ENCODE measurements at places on chromosomes 1 and 21.

DNA sequence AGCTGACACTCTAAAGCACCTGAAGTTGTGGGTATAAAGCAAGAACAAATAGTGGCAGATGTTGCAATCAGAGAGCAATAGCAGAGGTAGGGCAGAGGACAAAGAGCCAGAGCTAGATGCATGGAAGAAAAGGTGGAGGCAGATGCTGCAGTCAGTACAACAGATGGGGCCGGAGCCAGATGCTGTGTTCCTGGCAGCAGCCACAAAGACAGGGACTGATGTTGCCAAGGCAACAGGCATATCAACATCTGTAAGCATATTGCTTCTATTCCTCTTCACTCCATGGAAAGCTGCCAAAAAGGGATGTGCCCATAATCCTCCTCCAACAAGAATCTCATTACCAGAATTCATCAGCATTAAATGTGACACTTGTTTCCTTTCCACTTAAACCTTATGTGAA lies 108.0 kb downstream of the TNNI3K start:
- no peak for DNase-seq

DNA sequence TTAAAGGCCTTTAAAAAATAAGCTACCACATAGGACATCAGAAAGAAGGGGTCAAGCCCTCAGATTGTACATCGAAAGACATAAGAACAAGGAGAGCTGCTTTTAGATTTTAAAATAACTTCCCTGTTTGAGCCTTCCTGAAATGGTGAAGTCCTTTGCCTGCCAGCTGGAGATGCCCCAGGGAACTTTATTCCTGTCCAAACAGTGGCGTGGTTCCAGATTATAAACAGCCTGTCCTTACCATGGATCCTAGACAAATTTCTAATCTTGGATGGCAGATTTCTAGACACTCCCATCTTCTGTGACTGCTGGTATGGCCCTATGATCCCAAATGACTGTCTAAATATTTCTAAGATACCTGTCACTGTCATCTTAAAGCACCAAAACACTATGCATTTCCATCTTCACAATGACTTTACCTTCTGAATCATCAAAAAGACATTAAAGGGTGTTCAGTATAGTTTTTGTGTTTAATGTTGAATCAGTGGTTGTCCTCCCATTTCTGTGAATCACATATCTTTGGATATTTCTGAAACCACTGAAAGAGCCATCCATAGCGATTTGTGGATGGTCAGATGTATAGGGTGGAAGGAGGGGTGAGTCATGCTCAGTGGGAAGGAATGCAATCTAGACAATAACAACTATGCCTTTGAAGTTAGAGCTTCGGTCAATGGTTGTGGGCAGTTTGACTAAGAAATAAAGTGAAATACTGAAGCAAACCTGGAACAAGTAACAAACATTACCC lies 23.2 kb downstream of the ILDR2 start:
- DNase-seq = no peak

GRCh38 chr1:107954719-107955415 lies 10.1 kb downstream of the VAV3 start:
- no peak for DNase-seq

- DNase-seq = peak; percentile 39
These were observed 114.2 kb downstream of the FCRL5 start for GRCh38 chr1:157438146-157438545.

GRCh38 chr21:45322960-45323461 lies 35.3 kb upstream of the POFUT2 start:
- DNase-seq = no peak

DNA sequence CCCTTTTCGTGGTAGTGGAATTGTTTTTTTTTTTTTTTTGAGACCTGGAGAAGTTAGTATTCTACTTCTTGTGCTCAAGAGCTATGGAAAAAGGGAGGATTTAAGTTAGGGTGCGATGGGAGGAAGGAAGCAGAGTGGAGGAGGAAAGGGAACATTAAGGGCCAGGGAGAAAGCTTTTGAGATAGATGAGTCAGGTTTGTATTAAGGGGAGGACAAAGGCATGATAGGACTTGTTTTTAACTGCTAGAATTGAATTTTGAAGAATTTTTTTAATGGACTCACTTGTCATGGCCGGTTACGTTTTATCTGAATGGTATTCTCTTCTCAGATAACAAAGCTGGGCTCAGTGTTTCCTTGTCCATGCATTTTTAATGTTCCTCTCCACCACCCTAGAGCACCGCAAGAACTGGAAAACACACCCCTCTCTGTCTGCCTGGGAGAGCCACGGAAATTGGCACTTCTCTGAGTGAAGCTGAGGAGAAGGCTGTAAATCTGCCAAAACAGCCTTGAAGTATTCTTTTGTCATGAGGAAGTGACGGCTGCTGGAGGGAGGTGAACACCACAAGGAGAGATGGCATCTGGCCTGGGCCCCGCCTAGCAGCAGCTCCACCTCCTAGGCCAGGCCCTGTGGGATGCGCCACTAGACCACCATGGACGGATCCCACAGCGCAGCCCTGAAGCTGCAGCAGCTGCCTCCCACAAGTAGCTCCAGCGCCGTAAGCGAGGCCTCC lies 3.5 kb downstream of the NIPAL3 start:
- no peak for DNase-seq

DNA sequence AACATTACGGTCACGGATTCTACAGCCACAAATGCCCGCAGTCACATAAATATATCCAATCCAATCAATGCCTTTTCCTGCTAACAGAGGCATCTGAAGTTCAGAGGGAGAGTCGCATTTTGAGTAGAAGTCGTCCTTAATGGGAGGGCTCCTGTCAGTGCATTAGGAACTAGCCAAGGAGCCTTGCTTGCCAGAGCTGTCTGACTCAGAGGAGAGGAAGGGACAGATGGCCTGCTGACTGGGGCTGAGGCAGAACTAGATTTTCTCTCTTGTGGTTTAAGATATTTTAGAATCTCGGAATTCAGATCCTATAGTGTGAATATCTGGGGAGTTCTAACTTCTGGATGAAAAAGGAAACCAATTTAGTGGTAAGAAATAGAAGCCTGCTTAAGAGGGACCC lies 10.6 kb downstream of the XKR8 start:
- DNase-seq = no peak

- no peak for DNase-seq
These were observed 435.4 kb downstream of the PTPRU start for GRCh38 chr1:29671446-29672356.

DNA sequence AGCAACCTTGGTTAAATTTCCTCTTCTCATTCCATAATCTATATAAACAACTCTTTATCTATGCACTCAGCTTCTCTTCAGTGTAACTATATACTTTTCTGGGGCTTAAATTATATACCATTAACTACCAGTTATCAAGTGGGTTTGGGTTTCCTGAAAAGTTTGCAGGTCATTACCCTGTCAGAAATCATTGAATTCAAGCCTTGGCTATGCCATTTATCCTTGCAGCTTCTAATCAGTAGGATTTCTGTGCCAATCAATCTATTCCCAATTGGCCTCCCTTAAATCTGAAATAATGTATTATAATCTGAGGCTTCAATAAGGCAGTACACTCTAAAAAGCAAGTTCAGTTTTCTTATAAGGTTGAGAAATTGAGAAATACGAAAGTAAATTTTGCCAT lies 466.5 kb downstream of the NCAM2 start:
- no peak for DNase-seq

DNA sequence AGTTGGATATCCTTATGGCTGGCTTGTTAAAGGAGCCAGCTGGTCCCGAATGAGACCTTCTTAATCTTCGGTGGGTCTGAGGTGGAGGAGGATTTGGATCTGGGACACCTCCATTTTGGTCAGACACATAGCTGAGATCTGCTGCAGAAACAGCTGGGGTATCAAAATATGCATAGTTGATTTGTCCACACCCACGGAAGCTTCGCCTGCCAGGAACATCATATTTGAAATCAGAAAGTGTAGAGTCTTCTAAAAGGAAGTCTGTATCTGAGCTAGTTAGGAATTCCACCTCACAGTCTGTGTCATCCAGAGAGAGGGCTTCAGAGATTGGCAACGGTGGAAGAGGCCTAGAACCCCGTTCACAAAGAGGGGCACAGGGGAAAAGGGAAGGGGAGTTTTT lies 12.3 kb downstream of the ERRFI1 start:
- no peak for DNase-seq

DNA sequence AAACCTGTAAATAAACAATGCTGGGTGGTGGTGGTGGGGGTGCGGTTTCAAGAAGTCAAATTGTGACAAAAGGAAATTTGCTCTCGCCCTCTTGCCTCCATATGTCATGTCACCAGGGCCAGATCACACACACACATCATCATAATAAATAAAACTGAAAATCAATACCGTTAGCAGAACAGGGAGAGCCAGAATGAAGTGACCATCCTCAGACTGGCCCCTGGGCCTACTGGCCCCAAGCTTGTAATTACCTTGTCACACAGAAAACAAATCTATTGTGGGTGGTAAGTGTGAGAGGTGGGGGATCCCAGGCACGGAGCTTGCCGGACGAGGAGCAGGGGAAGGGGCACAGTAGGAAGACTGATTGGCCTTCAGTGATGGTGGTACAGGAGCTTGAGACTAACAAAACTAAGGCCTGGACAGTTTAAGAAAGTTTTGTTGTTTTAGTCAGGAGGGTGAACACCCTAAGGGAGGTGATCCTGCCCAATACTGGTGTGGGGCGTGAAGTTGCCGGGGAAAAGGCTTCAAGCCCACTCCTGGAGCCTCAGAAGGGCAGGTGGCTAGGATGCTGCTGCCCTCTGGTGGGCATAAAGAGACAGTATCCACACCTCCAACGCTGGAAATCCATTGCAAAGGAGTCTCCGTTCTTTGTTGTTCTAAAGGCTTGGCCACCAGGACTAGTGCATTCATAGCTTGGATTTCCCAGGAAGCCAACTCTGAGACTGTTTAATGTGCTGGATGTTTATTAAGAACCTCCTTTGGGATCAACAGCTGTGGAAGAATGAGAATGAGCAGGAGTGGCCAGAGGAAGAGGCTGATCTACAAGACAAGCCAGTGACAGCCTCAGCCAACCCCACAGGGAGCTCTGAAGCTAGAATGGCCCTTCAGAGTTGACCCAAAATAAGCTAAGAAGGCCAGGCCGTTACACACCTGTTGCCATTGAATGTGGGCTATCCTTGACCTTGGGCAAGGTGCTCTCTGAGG lies 8.1 kb upstream of the C1orf216 start:
- peak; percentile 66 for DNase-seq

- DNase-seq = peak; percentile 68
These were observed 27.2 kb upstream of the FOXE3 start for GRCh38 chr1:47388891-47389238.

DNA sequence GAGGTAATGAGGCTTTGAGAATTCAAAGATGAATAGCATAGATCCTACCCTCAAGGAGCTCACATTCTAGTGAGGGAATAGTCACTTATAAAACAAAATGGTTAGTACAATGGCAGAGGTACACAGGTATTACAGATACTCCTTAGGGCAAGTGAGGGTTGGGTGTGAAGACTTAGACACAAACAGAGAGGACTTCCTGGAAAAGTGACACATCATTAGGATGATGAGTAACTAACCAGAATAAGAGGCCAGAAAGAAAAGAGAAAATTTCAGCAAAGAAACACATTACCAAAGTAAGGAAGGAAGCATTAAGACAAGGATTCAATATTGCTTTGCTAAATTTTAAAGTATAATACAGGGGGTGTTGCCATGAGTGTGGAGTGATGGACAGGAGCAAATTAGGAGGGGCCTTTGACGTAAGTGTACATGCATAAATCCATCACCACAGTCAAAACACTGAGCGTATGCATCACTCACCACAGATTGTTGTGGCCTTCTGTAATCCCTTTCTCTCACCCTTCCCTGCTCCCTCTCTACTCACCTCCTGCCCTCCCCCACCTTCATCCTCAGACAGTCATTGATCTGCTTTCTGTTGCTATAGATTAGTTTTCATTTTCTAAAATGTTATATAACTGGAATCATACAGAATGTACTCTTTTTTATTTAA lies 7.9 kb downstream of the CD53 start:
- no peak for DNase-seq

DNA sequence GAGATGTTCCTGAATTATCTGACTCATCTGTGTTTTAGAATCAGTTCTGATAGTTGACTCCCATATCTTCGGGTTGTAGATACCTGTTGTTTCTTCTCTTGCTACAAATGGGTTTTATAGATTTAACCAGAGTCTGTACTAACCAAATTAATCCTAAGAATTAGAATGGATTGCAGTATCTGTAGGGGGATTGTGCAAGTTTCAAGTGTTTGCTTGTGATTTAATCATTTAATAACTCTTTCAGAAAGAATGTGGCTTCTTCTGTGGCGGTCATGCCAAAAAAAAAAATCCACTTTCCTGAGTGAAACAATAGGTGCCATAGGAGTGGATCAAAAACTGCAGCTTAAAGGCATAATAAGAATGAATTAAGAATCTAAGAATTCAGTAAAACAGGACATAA lies 9.4 kb downstream of the IPO9 start:
- no peak for DNase-seq

DNA sequence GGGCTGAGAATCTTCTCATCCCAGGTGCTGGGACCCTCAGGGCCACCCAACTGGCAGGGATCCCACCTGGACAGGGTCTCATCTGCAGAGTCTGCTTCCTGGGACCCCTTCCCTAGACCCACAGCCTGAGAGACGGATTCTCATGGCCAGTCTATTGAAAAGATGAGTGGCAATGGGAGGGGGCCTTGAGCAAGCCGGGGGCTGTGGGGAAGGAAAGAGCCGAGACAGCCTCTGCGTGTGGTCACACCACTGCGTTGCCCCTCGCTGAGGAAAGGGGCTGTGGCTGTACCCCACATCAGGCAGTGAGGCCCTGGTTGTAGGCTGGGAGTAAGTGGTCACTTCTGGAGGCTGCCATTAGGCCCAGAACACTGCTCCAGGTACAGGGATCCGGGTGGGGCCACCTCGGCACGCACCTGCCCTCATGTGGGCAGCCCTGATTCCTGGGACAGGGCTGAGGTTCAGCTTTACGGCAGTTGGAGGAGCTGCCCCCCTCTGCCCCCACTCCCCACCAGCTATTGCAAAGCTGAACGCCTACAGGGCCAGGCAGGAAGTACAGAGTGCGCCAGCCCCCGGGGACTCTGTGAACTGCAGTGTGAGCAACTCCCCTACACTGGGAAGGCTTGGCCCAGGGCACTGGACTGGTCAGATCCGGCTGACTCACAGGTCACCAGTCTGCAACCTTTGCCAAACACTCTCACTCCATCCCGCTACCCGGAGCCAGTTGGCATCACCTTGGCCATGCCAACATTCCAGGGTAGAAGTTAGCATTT lies 106.9 kb downstream of the RIPK4 start:
- DNase-seq = no peak

DNA sequence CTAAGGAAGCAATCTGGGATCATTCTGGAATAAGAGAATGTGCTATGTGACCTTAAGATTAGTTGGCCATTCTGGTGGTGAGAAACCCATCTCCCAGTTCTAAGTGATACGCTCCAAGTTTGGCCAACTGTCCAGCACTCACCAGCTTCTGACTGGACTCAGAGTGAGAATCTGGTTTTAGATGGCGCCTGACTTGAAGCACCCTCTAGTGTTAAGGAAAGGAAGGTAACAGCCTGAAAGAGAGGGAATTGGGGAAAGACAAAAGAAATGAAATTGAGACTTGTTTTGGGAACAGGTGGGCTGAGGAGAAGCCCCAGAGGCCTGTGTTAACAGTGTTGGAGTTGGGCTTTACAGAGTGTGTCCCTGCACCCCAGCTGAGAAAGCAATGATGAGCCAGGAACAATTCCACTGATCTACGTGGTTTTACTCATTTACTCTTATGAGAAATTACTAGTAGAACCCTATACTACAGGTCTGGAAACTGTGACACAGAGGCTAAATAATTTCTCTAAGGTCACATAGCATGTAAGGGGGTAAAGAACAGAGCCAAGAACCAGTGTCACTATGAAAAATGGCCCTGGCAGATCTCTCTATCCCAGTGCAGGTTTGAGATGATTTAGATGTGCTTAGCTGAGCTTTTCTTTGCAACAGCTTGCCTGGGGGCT lies 9.3 kb upstream of the FCAMR start:
- no peak for DNase-seq
